Vagina (tissue), 2 donors: ENCODE measurements at places on chromosomes 6 and 20. TPM values are rescaled to one million over a fixed set of nuclear protein-coding genes. Genes with fewer than 3 reads are reported as not detected.
A peak's percentile ranks its signal among the peaks of the same experiment; 100 is the strongest.

Gene SLC17A3
- total RNA-seq: not detected

- no peak for DNase-seq
Measured at GRCh38 chr20:60851826-60852704, 400.0 kb upstream of the CDH4 start.

GRCh38 chr20:1105599-1106194, 12.7 kb upstream of the PSMF1 start:
- no peak for DNase-seq

DNA sequence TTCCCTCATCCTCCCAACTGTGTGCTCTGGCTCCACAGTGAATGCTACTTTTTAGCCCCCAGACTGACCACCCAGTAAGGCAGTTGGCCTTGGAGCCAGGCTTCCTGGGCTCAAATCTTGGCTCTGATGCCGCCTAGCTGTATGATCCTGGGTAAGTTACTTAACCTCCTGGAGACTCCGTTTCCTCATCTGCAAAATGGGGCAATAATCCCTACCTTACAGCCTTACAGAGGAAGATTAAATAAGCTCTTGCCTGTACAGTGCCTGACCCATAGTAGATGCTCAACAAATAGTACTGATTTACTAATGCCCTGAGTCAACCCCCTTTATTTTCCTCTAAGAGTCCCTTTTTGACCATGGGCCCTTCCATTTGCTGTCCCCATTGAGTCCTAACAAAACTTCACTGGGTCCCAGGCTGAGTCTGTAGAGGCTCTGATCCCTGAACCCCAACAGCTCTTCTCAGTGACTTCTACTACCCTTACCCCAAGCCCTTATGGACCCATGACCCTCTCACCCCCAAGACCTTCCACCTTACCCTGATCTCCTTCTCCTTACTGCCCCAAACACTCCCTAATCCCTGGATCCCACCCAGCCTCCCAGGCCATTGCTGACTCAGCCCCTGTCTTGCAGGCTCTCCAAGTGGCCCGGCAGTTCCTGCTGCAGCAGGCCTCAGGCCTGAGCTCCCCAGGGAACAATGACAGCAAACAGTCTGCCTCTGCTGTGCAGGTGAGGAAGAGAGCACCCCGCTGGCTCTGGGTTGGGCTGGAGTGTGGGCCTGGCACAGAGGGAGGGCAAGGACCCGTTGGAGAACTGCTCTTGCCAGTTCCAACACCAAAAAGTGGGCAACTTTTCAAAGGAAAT, 31.4 kb downstream of the FOXP4 start:
- no peak for DNase-seq

DNA sequence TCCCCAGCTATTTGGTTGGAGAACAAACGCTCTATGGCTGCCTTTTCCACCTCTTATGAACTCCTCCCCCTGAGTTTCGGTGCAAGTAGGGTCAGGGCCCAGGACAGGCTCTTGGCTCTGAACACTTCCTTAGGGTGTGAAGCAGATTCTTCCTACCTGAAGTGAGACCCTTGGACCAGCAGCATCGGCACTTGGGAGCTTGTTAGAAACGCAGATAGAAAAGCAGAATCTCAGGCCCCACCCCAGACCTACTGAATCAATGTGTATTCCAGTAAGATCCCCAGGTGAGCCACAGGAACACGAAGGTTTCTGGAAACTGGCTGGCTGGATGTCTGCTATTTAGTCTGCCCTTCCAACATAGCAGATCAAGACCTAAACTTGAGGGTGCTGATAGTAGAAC, 3.2 kb downstream of the FAM50B start:
- peak; percentile 70 for DNase-seq

GRCh38 chr6:164247106-164247505, 832.6 kb downstream of the QKI start:
- DNase-seq: no peak

DNA sequence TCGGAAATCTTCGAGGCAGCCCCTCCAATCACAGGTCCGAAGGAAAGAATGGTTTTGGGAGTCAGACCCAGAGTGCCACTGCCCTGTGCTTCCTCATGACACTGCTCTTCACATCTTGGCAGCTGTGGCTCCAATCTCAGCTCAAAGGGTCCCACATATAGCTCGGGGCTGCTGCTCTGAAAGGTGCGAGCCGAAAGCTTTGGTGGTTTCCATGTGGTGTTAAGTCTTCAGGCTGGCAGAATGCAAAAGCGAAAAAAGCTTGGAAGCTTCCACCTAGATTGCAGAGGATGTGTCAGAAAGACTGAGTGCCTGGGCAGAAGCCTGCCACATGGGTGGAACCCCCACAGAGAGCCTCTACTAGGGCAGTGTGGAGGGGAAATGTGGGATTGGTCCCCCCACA, 314.3 kb upstream of the CHD6 start:
- DNase-seq: no peak

DNA sequence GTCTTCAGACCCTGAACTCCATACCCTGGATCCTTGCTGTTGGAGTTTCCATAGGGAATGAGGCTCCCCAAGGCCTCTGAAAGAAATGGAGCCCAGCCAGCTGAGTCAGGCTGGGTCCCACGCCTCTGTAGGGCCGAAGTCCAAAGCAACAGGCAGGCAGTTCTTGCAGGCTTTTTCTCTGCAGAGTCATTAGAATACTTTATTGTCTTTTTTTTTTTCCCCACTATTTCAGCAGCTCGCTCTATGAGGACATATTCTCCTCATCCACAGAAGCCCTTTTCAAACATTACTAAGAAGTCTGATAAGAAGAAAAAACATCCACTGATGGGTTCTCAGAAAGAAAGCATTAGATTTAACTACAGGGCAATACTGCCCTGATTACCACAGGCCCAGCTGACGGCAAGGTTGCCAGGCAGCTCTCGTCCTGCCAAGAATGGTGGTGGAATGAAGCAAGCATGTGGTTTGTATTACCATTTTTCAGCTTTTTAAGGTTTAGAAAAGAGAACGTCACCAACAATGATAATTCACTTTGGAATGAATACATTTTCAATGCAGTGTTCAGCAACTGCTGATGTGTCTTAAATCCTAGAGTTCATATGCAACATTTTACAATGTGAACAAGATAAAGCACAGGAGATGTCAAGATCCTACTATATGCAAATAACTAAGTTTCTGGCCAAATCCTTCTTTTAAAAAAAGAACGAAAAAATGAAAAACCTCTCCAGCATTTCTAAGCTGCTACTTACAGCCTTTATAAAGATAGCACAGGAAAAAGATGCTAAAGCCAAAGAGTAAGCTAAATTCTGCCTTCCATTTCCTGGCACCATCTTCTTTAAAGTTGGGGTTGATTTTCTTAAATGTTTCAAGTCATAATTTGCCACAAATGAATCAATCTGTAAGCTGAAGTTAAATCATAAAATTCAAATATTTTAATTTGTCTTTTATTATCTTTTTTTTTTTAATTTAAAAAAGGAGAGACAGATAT, 223.6 kb upstream of the CITED2 start:
- no peak for DNase-seq

GRCh38 chr6:5515200-5515599, 253.9 kb downstream of the FARS2 start:
- DNase-seq: no peak

GRCh38 chr6:64590965-64591675, 955.5 kb downstream of the PHF3 start:
- no peak for DNase-seq

DNA sequence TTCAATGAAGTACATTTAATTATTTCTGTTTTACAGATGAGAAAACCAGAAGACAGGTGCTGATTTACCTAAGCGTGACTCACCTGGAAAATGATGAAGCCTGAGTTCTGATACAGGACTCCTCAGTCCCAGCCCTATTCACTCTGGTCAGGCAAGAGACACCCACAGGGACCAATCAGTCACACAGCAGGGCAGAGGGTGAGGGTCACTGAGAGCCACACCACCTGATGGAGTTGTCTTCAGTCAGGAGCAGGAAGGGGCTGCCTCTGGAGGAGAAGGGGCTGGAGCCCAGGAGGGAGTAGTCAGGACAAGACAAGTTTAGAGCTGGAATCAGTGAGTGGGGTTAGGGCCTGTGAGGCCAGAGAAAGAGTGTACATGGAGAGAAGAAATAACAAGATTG, 251.2 kb upstream of the MOCS1 start:
- peak; percentile 61 for DNase-seq

DNA sequence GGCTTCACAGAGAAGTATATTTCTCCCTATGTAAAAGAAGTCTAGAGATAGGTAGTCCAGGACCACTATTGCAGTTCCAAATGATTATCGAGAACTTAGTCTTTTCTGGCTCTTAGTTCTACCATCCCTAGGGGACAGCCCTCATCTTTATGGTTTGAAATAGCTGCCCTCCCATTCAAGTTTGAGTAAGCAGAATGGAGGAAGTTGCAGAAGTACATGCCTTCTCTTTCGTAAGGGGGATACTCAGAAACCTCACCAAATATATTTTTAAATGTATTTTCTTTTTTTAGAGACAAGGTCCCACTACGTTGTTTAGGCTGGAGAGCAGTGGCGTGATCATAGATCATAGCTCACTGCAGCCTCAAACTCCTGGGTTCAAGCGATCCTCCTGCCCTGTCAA, 236.8 kb upstream of the RREB1 start:
- no peak for DNase-seq
